NCI-H2081 treated with DMSO at 0.1 percent for 48 hours (cell line): ENCODE measurements at places on chromosomes 3 and 15.

DNA sequence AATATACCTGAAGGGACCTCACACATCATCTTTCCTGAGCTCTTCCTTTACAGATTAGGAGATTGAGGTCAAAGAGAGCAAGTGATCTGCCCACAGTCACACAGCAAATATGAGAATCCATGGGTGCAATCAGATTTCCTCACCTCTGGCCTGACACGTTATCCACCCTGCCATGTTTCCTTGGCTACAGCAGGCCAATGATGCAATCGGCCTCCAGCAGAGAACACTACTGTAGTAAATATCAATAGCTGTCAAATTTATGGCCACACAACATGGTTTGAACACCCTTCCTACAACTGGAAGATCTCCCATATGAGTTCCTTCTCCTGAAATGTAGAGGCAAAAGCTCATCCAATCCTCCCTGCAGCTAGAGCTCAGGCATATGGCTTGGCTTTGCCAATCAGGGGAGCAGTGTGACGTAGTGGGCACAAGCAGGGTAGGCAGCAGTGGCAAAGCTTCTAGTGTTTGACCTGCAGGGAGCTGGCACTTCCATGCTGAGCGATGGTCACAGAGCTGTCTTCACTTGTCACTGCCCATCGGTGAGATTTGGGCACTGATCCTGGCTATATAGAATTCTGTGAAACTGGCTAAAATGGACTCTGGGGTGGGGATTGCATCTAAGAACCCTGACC, 271.3 kb downstream of the TJP1 start:
- DNase-seq, result no peak

DNA sequence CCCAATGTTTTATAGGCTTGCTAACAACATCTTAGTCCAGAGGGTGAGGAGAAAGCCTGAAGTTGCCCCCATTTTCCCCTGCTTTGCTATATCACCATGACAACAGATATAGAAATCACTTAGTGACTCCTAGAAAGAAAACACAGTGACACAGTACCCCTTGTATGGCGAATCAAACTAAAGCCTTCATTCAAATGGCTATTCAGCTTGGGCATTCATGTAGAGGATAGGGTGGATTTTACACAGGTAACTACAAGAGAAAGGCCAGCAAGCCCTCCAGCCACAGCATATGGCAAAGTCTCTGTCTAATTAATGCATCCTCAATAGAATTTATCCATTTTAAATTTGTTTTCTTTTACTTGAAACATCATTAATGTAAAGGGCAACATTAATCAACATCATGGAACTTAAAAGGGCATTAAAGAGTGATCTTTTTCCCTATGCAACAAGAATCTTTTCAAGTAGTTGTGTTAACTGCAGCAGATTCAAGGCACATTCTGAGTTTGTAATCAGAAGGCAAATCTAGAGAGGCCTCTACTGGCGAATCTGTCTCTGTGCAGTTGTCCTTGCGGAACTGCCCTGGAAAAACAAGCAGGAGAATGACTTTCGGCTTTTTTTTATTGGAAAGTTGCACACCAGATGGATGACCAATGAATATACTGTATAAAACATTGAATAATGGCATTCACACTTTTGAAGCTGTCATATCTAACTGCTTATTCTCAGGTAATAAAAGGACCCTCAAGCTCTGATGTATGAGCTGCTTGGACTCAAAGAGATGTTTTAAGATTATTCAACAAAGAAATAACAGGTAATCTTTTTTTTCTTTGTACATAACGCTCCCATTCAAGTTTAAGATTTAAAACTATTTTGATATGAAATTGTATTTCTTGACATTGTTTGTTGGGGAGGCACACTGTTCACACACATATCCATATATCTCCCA, 621.7 kb upstream of the AGTR1 start:
- peak; percentile 64 for DNase-seq

DNA sequence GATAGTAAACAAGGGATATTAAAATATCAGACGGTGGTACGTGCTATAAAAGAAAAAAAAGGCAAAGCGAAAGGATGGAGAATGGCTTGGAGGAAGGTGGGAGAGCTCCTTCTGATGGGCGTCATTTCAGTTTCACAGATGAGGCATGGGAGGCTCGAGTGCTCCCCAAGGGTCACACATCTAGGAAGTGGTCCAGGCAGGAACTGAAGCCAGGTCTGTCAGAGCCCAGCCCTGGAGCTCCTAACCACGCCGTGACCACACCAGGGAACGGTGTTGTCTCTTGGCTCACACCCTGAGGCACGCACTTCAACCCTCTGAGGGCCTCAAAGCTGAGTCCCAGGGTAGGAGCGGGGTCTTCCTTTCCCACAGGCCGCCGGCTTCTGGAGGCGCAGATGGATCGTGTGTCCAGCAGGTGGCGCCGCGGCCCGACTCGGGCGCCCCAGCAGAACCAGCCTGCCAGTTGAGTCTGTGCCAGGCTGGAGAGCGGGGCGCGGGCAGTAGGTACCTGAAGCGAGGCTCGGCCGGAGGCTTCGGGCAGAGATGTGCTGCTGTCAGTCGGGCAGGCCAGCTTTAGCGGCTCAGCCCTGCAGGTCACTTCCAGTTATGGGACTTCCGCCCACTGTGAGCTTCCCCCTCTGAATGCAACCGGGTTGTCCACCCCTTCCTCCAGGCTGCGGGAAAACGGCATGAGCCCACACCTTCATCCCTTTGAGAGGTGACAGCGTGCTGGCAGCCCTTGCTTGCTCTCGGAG, 68.1 kb downstream of the SLC6A1 start:
- DNase-seq, result no peak

DNA sequence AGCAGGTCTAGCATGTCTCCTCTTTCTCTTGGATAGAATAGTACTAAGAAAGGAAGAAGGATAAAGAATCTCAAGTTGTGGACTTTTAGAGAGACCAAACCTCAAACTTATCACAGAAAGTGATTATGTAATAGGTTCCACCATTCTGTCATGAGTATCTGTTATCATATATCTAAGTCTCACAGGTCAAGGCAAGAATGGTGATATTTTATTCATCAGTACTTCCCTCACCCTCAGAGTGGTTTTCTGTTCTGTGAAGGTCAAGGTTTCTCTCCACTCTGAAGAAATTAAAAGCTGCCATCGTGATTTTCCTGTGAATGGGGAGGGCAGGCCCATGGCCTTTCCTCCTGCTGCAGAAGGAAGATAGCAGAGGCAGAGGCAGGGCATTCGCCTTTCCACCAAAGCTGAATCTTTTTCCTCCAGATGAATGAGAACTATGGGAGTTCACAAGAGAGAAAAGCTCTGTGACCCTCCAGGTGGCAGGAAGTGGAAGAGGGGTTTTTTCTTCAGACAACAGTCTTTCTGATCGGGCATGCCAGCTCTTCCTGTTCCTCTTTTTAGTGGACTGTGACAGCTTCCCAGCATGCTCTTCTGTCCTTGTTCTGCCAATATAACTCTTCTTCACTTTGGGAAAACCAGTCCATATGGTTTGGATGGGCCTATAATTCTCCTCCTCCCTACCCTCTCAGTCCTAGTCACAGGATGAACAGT, 37.1 kb upstream of the CCK start:
- no peak for DNase-seq

- no peak for DNase-seq
Observed at GRCh38 chr3:126360714-126361060, 3.5 kb upstream of the KLF15 start.

DNA sequence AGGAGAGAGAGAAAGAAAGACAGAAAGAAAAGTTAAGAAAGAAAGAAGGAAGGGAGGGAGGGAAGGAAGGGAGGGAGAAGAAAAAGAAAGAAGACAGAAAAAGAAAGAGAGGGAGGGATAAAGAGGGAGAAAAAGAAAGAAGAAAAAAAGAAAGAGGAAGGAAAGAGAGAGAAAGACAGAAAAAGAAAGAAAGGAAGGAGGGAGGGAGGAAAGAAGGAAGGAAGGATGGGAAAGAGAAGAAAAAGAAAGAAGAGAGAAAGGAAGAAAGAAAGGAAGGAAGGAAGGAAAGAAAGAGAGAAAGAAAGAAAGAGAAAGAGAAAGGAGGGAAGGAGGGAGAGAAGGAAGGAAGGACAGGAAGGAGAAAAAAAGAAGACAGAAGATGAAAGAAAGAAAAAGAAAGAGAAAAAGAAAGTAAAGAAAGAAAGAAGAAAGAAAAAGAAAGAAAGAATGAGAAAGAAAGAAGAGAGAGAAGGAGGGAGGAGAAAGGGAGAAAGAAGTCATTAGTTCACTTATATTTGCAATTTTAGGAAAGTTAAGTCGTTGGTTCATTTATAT, 567.2 kb upstream of the CBLB start:
- DNase-seq, result no peak

GRCh38 chr3:114758831-114759699, 388.0 kb downstream of the ZBTB20 start:
- DNase-seq, result no peak

DNA sequence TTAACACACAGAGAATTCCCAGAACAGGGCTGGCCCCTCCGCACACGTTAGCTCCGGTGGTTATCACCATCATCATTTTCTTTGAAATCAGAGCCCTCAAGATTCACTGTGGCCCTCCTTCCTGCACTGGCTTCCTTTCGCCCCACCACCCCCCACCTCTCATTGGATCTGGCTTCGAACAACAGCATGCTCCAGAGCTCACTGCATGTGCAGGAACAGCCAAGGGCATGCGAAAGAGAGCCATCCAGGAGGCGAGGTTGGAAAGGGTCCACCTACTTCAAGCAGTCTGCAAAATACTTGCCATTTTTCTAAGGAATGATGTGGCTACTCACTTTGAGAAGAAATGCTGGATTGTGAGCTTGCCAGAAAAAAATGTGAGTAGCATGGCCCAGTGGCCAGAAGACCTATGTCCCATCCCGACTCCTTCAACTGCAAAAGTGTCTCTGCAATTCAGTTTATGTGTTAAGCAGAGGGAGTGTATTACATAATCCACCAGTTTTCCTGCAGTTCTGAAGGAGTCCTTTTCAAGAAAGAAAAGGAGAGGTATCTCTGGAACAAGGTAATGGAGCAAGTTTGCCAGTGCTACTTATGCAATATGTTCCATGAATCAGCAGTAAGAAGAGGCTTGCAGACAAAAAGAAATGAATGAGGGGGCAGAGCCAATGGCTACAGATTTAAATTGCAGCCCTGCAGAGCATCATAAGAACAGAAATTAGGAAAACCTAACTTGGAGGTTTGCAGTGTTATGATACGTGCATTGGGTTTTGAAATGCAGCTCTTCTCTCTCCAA, 92.8 kb downstream of the OCA2 start:
- no peak for DNase-seq

DNA sequence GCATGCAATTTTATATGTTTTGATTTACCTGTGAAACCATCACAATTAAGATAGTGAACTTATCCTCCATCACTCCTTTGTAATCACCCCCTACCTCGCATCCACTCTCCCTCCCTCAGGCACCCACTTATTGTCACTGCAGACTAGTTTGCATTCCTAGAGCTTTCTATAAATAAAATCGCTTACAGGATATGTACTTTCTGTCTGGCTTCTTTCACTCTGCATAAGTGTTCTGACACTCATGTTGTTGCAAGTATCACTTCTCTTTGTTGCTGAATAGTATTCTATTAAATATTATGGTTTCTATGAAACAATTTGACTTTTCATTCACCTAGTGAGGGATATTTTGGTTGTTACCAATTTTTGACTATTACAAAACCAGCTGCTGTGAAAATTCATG, 139.3 kb downstream of the RSRC1 start:
- no peak for DNase-seq

DNA sequence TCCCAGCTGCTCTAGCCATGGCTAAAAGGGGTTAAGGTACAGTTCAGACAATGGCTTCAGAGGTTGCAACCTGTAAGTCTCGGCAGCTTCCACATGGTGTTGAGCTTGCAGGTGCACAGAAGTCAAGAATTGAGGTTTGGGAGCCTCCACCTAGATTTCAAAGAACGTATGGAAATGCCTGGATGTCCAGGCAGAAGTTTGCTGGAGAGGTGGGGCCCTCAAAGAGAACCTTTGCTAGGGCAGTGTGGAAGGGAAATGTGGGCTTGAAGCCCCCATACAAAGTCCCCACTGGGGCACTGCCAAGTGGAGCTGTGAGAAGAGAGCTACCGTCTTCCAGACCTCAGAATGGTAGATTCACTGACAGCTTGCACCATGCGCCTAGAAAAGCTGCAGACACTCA, 73.7 kb downstream of the STT3B start:
- no peak for DNase-seq

- no peak for DNase-seq
Observed at GRCh38 chr3:20190991-20191390, 5.0 kb upstream of the SGO1 start.

GRCh38 chr3:2896308-2896939, 213.8 kb downstream of the IL5RA start:
- DNase-seq, result no peak

DNA sequence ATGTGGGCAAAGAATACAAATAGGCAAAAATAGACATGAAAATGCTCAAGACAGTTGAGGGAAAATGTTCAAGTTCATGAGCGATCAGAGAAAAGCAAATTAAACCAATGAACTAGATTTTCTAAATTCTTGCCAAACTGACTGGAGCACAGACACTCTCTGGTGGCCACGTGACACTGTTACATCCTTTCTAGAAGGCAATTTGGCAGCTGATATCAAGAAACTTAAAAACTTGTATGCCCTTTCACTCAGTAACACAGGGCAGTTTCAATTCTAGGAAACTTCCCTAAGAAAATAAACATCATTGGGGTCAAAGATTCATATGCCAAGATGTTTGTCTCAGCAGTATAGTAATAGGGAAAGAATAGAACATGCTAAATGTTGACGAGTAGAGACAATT, 52.2 kb downstream of the ABHD5 start:
- no peak for DNase-seq

DNA sequence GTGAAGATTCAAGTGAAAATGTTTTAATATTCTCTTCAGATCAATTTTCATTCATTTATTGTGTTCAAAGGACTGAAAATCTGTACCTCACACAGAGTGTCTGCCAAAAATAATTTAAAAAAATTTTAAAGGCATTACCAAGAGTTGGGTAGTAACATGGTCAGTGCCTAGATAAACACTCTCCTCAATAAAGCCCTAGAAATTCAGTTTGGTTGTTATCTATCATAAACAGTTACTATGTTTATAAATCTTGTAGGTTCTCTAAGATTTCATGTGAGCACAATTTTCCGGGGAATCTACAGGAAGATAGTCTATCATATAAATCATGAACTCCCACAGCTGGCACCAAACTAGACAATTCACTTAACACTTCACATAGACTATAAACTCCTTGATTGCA, 128.6 kb downstream of the GSK3B start:
- no peak for DNase-seq

- no peak for DNase-seq
Observed at GRCh38 chr15:55736756-55737155, 6.2 kb downstream of the PRTG start.

GRCh38 chr15:54033869-54034458, 55.7 kb downstream of the UNC13C start:
- DNase-seq, result no peak

- no peak for DNase-seq
Observed at GRCh38 chr3:187695449-187695848, 6.9 kb downstream of the RTP2 start.

DNA sequence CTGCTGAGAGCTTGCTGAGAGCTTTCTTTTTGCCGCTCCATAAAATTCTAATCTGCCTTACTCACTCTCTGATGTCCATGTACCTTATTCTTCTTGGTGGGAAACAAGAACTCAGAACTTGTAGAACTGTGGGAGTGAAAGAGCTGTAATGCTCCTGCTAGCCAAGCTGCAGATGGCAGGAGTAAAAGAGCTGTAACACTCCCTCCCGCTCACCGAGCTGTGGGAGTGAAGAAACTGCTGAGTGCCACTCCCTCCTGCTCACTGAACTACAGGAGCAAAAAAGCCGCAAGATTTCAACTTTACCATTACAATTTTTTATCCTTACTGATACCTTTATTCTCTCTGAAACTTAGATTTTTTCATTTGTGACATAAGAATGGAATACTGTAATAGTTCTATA, 199.1 kb downstream of the SI start:
- no peak for DNase-seq

GRCh38 chr3:196741249-196741889, 1.7 kb downstream of the PAK2 start:
- DNase-seq, result no peak
